Karpas-422 (cell line): ENCODE measurements at places on chromosomes 13 and 19. TPM values are rescaled to one million over a fixed set of nuclear protein-coding genes. Genes with fewer than 3 reads are reported as not detected.
A peak's percentile ranks its signal among the peaks of the same experiment; 100 is the strongest.

The ZNF793 gene
- 2.7 and 4.4 TPM in 2 replicates for total RNA-seq

The CLDN10 gene
- not detected in 2 replicates for total RNA-seq

The ZNF730 gene
- 5.8 and 33.9 TPM in 2 replicates for total RNA-seq

- DNase-seq, result no peak
Observed at GRCh38 chr13:60407095-60407494, 10.1 kb downstream of the TDRD3 start.

DNA sequence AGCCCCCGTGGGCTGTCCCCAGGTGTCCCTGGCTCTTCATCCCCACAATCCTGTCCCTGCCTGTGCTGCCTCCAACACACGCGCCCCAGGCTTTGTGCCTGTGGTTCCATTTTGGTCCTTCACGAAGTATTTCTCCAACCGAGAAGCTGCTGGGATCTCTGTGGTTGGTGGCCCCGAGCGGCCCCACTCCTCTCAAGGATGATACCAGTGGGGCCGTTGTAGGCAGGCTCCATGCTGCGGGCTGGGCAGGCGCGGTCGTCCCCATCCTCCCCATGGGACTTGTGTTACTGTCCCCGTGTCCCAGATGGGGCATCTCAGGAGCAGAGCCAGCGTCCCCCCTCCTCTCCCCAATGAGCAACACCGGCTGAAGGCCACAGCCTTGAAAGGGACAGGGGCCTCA lies 3.7 kb upstream of the ZNF554 start:
- no peak for DNase-seq

DNA sequence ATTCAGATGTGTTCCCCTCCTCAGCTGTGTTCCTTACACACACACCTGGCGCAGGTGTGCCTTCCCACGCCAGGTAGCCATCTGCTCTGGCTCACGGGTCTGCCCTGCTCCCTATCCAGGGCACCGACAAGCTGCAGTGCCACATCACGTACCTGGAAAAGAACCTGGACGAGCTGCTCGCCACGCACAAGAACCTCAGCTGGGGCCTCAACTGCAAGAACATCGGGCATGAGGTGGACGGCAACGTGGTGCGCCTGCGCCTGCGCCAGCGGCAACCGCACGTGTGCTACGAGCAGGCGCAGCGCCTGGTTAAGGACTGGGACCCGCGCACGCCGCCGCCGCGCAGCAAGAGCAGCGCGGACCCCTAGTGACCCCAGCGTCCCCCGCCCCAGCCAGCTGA lies 26.5 kb upstream of the CASP14 start:
- no peak for DNase-seq

- DNase-seq, result no peak
Observed at GRCh38 chr19:658916-659839, 3.8 kb downstream of the RNF126 start.

DNA sequence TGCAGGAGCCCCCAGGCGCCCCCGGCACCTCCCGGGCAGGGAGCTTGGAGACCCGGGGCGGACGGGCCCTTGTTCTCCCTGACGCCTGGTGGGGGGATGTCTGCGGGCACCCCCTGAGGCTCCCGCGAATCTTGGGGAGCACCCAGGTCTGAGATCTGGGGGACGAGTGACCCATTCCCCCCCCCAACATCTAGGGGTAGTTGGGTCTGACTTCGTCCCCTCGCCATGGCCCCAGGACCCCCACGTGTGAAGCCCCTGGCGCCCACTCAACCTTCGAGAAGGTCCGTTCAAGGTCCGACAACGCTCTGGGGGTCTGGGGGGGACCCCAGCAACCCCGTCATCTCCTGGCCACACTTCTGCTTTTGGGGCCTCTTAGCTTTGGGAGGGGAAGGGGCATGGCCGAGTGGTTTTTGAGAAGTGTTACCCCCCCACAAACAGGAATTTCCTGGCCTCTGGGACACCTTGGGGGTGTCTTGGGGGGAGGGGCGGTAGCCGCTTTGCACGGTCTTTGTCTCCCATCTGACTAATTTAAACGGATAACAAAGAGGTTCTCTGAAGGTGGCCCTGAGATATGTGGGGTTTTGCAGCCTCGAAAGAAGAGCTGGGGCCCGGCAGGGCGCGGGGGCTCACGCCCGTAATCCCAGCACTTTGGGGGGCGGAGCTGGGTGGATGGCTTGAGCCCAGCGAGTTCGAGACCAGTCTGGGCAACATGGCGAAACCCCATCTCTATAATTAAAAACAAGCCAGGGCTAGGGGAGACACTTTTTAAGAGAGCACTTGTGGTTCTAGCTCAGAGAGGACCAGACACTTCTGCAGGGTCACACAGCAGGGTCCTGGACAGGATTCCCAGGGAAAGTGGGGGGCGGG lies 608 bp downstream of the CNN2 start:
- peak; percentile 76 for DNase-seq

DNA sequence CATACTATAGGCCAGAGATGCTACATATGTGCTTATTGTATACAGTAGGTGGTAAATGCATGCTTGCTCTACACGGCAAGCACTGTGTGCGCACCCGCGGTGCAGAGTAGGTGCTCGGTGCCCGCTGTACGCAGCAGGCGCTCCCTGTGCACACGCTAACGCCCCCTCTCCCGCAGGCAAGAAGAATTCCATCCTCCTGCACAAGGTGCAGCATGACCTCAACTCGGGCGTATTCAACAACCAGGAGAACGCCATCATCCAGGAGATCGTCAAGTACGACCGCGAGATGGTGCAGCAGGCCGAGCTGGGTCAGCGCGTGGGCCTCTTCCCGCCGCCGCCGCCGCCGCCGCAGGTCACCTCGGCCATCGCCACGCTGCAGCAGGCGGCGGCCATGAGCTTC lies 17.7 kb downstream of the POLRMT start:
- DNase-seq, result no peak
